AG04449 (cell line): ENCODE measurements at places on chromosomes 6 and 20.

DNA sequence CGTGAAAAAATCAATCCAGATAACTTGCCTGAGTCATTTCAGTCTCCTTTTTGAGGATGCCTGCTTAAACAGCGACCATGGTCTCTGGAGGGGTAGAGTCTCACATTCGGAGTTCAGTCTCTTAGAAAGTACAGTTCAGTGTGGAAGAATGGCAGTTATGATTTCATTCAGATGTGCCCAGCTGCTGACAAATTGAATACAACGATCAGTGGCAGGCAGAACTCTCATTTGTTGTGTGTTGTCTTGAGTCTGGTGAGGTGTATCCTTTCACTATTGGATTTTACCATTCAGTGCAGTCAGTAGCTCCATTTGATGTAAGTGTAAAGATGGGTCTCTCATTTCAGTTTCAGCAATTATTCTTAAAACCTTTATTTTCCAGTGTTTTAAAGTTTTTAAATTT is 639 bp upstream of the TULP4 start:
- no peak for DNase-seq

DNA sequence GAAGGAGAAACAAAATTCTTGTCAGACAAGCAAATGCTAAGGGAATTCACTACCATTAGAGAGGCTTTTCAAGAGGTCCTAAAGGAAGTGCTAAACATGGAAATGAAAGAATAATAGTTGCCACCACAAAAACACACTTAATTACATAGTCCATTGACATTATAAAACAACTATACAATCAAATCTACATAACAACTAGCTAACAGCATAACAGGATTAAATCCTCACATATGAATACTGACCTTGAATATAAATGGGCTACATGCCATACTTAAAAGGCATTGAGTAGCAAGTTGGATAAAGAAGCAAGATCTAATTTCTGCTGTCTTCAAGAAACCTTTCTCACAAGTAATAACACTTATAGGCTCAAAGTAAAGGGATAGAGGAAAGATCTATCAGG is 811.5 kb upstream of the CITED2 start:
- DNase-seq, result no peak

- DNase-seq, result no peak
Observed at GRCh38 chr6:145086197-145086596, 649.1 kb downstream of the EPM2A start.

GRCh38 chr20:58544286-58544685 is 29.1 kb upstream of the APCDD1L start:
- DNase-seq, result no peak

DNA sequence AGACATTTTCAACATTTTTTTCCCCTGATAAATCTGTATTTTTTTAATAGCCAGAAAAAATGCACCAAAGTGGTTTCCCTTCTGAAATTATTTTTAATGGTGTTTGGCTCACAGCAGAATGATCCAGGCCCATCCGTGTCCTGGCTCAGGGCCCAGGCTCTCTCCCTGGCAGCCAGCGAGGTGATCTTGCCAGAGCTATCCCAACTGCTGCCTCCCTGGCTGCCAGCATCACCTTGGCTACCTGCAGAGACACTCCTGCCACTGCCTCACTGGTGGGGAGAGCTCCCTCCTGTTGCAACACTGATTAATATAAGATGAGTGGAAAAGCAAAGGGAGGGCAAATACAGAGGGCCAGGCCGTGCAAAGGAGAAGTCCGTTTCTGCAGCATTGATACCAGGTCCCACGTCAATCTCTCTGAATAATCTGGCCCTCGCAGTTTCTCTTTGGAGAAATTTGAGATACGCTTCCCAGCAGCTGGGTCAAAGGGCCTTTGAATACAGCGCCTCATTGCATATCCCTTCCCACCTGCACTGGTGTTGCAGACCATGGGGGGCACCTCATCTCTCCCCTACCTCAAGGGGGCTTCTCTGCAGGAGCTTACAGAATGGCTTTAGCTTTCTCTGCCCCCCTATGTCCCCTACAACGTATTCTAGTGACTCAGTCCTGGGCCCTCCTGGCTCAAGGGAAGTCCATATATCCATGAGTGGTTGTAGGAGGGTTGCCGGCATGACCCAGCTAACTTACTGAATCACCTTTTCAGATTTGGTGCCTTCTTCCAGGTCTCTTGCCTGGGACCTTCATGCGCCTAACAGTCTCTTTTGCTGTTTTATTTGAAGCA is 12.8 kb upstream of the DSTN start:
- DNase-seq, result no peak

DNA sequence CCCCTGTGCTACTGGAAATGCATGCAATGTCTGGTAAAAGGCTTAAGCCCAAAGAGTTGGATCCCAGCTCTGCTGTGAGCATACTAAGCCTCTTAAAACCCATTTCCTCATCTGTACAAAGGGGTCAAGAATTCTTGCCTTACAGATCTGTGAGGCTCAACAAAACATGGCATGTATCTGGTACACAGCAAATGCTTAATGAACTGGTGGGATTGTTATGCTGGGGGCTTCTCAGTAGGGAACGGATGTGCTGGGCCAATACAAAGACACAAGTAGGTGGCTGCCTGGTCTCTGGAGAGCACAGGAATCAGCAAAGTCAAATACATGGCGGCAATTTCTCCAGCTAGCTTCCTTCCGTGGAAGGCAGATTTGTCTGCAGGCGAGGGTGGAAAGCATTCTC is 62.3 kb downstream of the LAMP5 start:
- DNase-seq, result no peak

GRCh38 chr6:27814665-27815424 is 97.4 kb downstream of the OR2B2 start:
- peak; percentile 76 for DNase-seq

GRCh38 chr20:57878786-57879424 is 169.1 kb upstream of the PMEPA1 start:
- DNase-seq, result no peak

GRCh38 chr20:23625236-23625964 is 12.4 kb downstream of the CST3 start:
- DNase-seq, result no peak
